HEK293T (cell line): ENCODE measurements at places on chromosomes 11 and 22.
A peak's percentile ranks its signal among the peaks of the same experiment; 100 is the strongest.

DNA sequence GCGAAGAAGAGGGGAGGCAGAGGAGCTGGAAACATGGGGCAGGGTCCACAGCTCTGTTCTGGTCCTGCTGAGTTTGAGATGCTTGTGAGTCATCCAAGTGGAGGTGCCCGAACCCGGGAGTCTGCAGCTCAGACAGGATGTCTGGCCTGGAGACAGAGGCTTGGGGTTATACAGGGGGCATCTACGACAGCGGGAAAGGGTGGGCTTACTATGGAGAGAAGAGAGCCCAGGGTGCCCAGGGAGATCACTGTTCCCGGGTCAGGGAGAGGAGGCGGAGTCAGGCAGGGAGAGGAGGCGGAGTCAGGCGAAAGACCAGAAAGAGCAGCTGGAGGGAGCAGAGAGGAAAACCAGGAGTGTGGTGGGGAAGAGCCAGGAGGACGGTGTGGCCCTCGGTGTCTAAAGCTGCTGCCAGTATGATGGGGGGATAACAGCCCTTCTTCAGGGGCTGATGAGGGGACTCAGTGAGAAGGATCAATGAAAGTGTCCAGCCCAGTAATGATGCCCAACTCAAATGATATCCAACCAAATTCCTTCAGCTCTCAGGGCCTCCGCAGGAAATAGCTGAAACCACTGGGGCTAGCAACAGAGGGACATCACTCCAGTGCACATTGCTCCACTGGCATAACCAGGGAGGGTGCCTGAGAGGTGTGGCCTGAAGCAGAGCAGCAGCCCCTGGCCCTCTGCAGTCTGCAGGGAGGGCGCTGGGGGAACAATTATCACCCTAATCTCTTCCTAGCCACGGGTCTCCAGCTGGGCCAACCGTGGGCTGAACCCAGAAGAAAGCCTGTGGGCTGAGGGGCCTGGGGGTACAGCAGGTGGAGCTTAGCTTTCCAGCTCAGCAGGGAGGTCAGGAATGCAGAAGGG lies 2.6 kb upstream of the LTBP3 start:
- no peak for DNase-seq

DNA sequence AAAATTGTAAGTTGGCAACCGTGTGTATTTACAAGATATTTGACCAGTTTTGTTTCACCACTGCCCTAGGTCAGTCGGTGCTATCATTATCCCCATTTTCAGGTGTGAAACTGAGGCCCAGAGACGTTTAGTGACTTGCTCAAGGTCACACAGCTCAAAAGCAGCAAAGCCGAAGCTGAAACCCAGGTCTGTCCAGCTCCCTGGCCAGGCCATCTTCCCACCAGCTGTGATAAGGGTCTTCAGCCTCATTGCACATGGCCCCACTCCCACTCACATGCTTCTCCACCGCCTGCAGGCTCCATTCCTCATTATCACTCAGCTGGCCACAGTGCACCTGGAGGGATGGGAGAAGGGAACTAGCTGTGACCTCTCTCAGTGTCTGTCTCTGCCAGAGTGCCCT lies 83.2 kb downstream of the PDE2A start:
- DNase-seq: no peak

DNA sequence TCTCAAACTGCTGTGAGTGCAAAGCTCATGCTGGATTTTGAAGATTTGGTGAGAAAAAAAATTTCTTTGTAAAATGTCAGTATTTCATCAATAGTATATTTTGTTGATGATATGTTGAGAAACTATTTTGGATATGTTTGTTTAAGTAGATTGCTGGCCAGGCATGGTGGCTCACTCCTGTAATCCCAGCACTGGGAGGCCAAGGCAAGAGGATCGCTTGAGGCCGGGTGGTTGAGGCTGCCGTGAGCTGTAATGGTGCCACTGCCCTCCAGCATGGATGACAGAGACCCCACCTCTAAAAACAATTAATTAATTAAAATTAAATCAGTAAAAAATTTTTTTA lies 6.9 kb upstream of the IFITM3 start:
- DNase-seq: no peak

DNA sequence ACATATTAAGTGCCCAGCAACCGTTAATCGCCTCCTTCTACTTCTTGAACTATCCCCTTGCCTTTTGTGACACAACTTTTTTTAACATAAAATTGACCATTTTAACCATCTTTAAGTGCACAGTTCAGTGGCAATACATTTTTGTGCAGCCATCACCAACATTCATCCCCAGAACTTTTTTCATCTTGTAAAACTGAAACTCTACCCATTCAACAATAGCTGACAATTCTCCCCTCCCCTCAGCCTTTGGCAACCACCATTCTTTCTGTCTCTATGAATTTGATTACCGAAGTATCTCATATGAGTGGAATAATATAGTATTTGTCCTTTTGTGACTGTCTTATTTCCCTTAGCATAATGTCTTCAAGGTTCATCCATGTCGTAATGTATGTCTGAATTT lies 66.0 kb downstream of the MICAL2 start:
- no peak for DNase-seq

- DNase-seq: no peak
Observed at GRCh38 chr11:83061883-83062282, 9.8 kb downstream of the RAB30 start.

DNA sequence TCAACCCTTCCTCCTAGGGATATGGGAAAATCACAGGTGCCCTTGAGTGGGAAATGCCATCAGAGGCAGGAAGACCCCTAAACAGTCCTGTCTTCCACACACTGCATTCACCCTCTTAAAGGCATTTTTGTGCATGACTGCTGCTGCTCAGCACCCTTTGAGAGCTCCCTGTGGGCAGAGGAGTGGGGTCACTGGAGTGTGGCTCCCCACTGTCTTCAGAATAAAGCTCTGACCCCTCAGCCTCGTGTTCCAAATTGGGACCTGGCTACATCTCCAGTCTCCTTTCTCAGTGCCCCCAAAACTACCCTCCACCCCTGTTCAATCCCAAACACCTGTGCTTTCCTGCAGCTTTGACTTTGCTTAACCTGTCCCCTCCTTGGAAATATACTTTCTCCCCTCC lies 46.6 kb downstream of the CHRDL2 start:
- no peak for DNase-seq

GRCh38 chr22:19691721-19692341 lies 22.5 kb upstream of the SEPTIN5 start:
- DNase-seq: peak; percentile 65

GRCh38 chr11:83801799-83802198 lies 515.6 kb upstream of the CCDC90B start:
- DNase-seq: no peak

DNA sequence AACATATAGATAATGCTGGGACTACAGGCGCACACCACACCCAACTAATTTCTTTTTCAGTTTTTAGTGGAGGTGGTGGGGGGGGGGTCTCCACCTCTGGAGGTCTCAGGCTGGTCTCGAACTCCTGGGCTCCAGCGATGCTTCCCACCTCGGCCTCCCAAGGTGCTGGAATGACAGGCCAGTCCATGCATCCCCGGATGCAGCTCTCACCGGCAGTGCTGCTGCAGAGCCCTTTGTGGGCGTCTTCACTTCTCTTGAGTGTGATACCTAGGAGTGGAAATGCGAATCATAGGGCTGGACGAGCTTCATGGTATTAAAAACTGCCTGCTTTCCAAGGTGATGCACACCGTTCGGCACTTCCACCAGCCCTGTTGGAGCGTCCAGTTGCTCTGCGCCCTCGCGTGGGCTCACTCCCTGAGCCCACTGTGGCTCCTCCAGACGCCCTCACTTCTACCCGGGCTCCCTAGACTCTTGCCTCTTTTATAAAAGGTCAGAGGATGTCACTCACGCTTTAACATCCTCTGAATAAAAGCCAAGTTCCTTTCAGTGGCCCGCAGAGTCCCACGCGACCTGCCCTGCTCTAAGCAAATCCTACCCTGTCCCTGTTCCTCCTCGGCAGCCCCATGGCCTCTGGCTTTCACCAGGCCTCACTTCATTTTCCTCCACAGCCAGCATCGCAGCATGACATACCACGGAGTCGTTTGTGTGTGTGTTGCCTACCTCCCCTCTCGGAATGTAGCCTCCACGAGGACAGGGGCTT lies 837 bp upstream of the BID start:
- no peak for DNase-seq

DNA sequence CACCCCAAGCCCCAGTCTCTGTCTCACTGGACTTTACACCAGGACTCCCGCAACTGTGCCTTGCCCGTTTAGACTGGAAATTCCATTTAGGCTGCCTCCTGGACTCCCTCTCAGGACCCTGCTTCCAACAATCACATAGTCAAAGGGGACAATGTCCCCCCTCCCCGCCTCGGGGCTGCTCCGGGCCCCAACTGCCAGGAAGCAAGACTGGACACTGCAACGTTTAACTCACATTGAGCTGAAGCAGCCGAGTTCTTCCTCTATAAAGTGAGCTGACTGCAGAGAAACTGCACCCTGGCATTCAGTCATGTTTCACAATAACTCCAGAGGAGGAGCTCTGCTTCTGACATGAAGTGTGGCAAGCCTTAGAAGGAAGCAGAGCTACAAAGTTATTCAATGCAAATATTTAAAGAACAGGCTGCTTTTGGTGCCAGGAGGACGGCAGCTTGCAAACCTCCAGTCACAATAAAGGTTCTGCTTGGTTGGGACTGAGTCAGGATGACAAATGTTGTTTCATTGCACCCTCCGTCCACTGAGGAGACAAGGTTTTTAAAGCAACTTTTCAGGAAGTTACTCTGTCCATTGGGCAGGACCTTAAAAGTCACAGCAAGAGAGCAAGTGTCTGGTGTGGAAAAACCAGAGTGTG lies 19.9 kb downstream of the PACSIN2 start:
- DNase-seq: no peak

- DNase-seq: no peak
Observed at GRCh38 chr22:40415531-40416266, 45.3 kb downstream of the SGSM3 start.

DNA sequence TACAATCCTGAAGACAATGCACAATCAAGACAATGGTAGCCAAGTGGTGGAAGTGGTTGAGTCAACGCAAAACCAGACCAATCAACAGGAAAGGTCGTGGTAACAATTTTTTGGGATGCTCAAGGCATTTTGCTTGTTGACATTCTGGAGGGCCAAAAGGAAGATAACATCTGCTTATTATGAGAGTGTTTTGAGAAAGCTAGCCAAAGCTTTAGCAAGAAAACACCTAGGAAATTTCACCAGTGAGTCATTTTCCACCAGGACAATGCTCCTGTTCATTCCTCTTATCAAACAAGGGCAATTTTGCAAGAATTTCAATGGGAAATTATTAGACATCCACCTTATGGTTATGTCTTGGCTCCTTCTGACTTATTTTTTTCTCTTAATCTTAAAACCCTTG lies 1932.2 kb upstream of the RAG2 start:
- no peak for DNase-seq

DNA sequence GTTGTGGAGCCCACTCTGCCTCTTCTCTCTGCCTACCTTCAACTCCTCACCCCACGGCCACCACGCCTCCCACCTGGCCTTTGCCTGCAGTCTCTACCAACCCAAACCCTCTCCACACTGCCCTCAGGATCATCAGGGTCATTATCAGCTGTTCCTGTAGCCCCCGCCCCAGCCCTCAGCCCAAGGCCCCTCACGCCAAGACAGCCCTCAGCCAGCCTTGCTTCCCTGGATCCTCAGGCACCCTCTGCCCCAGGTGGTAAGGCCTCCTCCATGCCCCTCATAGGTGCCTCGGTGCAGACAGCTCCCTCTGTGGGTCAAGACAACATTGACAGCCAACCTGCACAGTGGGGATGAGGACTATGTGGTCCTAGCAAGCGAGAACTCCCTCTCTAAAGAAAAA lies 1.7 kb downstream of the SBF1 start:
- peak; percentile 68 for DNase-seq

GRCh38 chr11:12219757-12220156 lies 109.4 kb downstream of the MICAL2 start:
- no peak for DNase-seq

GRCh38 chr11:115345361-115345760 lies 158.9 kb downstream of the CADM1 start:
- DNase-seq: no peak

GRCh38 chr11:78417888-78418583 lies 416 bp upstream of the GAB2 start:
- peak; percentile 83 for DNase-seq
